ENCODE measurements at places on chromosomes 7 and 10.

- no peak for DNase-seq
These were observed 197.5 kb downstream of the ZNF438 start for GRCh38 chr10:30834153-30834552.

DNA sequence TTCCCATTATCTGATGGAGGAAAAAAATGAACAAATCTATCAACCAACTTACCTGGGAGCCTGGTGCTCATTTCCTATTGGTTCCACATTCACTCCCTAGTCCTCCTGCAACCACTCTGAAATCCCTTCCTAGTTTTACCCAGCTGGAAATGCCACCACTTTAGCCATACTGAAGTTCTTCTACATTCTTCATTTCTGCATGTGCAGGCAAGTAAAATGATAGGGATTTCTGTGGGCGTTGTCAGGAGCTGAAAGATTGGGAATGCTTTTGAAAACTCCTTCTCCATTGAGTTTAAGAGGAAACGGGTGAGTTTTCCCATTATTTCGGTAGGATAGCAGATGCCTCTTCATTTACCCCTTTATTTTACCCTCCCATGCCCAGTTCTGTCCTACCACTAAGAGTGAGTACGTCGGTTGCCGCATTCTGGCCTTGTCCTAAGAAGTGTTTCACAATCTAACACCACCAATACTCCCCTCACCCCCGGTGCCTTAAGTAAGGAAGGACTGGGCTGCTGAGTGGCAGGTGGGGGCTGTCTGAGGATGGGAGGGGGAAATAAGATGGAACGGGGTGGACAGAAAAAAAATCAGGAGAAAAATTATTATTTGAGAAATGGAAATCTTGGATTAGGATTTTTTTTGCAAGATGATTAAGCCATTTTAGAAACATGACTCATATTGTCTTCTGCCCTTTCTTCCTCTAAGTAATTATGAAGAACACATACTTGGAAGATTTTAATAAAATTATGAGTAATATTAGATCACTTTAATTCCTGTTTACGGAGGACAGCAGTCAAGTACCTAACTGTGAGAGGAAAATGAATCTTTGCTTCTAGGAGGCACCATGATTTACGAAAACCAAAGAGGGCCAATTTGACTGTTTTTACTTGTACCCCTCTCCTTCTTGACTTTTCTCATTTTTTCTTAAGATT is 13.2 kb upstream of the TAS2R60 start:
- DNase-seq: no peak

DNA sequence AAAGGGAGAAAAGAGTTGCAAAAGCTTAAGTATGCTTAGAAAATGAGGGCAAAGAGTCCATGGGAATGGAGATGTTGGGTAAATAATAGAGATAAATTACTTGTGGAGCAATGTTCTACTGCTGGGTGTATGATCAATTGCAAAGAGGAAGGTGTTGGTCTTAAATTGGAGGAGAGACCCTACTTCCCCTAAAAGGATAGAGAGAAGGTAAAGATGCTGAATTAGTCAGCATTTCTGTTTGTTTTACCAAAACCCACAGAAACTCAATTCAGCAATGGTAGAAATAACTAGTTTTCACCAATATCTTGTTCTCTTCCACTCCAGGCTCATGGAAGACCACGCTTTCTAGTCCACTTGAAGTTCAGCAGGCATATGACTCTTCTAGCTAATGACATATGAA is 32.1 kb downstream of the ASB4 start:
- no peak for DNase-seq

GRCh38 chr10:102121739-102122372 is 1.7 kb upstream of the LDB1 start:
- DNase-seq: no peak

- no peak for DNase-seq
These were observed 48.2 kb downstream of the ARHGAP22 start for GRCh38 chr10:48556713-48557112.

DNA sequence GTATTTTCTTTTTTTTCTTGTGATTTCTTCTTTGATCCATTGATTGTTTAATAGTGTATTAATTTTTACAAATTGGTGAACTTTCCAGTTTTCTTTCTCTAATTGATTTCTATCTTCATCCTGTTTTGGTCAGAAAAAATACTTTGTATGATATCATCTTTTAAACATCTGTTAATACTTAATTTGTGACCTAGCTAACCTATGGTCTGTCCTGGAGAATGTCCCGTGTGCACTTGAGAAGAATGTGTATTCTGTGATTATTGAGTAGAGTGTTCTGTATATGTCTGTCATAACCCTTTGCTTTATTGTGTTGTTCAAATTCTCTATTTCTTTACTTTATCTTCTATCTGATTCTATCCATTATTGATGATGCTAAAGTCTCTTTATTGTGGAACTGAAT is 65.8 kb upstream of the ZEB1 start:
- no peak for DNase-seq

- no peak for DNase-seq
These were observed 75.0 kb downstream of the GPR141 start for GRCh38 chr7:37758501-37759045.

- DNase-seq: no peak
These were observed 17.9 kb downstream of the PDK4 start for GRCh38 chr7:95578299-95578855.

- DNase-seq: no peak
These were observed 11.8 kb downstream of the PRLHR start for GRCh38 chr10:118583611-118584010.

GRCh38 chr10:122648599-122649428 is 50.8 kb downstream of the C10orf120 start:
- no peak for DNase-seq

GRCh38 chr10:42940487-42941294 is 136.2 kb upstream of the RET start:
- no peak for DNase-seq

GRCh38 chr7:92956575-92956974 is 120.2 kb upstream of the CDK6 start:
- no peak for DNase-seq

DNA sequence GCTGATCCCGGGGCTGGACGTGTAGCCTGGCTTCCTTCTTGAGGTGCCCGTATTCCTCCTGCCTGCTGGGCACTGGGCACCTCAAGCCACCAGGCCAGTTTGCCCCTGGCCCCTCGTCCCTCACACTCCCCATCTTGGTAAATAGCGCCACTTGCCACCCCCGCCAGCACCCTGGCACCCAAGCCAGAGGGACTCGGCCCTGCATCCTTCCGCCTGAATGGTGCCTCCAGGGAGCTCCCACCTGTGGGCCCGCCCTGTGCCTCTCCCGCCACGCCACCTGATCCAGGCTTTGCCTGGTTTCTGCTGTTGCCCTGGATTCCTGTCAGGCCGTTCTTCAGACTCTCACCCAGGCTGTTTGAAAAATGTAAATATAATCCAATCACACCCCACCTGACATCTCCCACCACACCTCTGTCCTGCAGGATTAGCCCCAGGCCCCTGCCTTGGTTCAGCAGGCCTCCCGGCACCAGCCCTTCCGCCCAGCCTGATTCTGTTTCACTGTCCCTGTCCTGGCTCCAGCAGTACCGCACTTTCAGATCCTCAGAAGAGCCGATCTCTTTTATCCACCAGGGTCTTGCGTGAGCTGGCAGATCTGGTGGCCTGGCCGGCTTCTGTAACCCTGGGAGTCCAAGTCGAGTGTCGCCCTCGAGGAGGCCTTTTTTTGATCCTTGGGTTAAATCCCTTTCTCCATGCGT is 33.8 kb downstream of the WIPI2 start:
- DNase-seq: no peak

DNA sequence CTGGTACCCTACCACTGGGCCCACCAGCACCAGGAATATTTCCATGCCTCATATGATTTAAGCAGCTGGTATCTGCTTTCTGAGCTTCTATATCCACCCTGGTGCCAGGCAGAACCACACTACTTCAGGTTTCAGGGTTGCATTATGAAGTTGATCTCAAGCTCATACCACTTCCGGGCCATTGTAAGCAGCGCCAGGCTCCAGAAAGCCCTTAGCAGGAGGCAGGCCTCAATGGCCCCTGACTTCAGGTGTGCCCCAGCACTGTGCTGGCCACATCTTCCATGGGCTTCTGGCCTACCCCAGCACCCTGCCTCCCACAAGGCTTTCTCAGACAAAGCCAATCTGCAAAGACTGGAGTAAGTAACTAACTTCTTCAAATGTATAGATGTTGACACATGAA is 391.3 kb upstream of the GRM3 start:
- DNase-seq: no peak

GRCh38 chr10:93495654-93496321 is 624 bp upstream of the CEP55 start:
- no peak for DNase-seq

DNA sequence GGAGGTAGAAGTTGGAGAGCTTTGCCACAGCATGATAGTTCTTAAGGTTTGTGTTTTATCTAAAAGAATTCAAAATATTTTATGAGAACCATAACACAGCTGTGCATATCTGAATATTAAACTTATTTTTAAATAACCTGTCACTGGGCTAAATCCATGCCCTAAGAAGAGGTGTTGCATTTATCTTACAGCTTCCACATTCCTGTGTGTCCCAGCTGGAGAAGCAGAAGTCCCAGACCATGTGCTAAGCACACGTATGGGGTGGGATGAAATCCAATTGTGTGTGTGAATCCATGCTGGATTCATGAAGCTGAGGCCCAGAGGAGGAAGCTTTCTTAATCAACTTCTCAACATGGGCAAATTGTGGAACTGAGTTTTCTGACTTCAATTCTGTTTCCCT is 121.5 kb downstream of the PKD1L1 start:
- no peak for DNase-seq

DNA sequence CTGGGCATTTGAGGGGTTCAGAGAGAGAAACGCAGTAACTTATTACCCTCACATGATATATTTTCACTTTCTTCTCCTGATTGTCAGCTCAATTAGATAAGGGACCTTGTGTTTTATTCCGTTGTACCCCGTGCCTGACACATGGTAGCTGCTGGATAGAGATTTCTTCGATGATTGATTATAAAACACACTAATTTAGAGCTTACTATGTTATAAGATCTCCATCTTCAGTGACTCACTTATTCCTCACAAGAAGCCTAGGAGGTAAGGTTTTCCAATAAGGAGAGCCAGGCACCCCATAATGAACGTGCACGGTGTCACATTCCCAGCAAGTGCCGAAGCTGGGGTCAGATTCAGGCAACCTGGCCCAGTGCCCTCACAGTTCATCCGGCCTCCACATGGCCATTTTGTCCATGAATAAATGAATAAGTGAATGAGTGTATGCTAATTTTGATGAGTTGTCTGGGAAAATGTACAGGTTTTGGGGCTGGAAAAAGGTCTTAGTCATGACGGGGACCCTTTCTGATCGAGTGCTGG is 138.1 kb upstream of the CDCA7L start:
- DNase-seq: no peak

GRCh38 chr7:125599387-125599786 is 669.8 kb upstream of the POT1 start:
- no peak for DNase-seq

Data from stimulated activated CD8-positive, alpha-beta memory T cell treated with anti-CD3 and anti-CD28 coated beads, Interleukin-4, amount 100 ng/mL, for 1 hour (primary cell).